ENCODE measurements at places on chromosomes 5 and 9.

DNA sequence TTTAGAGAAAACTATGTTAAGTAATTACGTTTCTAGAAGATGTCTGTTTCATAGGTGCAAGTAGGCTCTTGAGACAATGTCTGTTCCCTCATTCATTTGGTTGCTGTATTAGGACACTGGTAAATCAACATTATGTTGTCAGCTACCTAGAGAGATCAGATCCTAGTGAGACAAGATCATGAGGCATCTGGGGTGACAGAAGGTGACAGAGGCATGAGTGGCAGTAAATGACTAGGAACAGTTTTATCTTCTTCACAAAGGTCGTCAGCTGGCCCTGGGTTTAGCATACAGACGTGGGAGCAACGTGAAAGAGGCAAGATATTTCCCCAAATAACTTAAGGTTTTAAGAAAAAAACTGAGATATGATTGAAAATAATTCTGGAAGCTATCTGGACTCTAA, 1926.3 kb upstream of the WWC1 start:
- no peak for DNase-seq

- DNase-seq: no peak
Observed at GRCh38 chr5:111557686-111558085, 45.4 kb upstream of the STARD4 start.

- no peak for DNase-seq
Observed at GRCh38 chr5:126009566-126009965, 413.6 kb upstream of the GRAMD2B start.

DNA sequence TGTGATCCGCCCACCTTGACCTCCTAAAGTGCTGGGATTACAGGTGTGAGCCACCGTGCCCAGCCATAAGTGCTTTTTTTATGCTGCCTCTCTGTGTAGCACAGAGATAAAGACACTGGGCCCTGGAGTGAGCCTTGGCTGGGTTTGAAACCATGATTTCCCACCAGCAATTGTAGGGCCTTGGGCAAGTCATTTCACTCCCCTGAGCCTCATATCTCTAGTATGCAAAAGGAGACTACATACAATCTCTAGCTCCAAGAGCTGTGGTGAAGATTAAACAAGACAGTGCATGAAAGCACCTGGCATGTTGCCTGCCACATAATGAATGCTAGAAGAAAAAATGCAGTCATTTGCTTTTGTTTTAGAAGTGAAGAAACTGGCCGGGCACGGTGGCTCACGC, 3.9 kb downstream of the FABP6 start:
- no peak for DNase-seq

DNA sequence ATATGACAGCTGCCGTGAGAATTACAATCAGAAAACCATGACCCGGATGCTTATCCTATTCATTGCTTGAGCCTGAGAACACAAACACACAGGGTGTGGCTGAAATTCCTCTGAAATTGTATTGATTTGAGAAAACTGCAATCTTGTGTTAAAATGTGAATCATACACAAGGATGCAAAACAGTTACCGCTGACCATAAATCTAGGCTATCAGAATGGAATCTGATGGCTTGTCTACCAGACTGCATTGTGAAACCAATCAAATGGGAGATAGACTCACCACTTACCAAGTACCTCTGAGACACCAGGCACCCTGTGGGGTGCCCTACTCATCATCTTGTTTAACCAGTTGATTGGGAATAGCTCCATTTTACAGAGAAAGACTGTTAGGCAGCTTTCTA, 188.7 kb upstream of the MSX2 start:
- no peak for DNase-seq

GRCh38 chr5:6551287-6551954, 81.4 kb downstream of the NSUN2 start:
- DNase-seq: no peak

- DNase-seq: no peak
Observed at GRCh38 chr9:72457366-72457765, 64.0 kb upstream of the TMC1 start.

DNA sequence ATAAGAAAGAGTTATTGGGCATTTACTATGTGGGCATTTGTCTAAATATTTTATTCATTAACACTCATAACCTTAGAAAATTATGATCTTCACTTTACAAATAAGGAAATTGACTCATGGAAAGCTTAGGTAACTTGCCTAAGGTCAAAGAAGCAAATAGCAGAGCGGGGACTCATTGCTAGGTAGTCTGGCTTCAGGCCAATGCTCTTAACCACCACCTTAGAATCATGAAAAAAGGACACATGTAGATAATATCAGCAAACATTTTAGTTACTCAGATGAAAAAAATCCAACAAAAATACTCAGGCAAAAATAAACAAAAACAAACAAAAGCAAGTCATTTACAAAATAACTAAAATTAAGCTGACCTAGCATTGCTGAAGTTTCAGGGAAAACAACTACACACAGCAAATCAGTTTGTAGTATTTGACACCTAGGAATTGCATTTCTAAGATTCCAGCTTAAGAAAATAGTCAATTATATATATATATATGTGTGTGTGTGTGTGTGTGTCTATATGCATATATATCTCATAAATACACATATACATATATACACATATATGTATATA, 166.0 kb downstream of the HMHB1 start:
- DNase-seq: no peak

- DNase-seq: no peak
Observed at GRCh38 chr5:88049737-88050136, 218.9 kb downstream of the TMEM161B start.

DNA sequence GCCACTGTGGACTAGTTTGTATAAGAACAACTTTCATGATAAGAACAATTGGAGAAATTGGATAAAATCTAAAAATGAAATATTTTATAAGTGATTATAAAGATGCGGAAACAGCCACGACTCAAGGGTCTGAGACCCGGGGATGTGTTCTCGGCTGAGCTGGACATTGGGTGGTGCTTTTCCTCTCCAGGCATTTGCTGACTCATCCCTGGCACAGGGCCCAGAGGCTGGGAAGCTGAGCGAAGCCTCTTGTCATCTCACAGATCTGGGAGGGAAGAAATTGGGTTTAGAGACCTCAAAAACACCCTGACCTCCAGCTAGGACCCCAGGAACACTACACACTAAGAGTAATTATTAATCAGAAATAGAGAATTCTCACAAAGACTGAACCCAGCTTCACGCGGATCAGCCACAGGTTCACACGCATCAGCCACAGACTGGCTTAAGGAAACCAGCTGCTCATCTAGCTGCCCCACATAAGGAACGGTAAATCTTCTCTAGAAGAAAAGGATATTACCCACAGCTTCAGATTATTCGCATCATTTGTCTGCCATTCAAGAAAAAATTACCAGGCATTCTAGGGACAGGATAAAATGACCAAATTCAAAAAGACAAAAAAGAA, 2.8 kb upstream of the OR2V1 start:
- peak; percentile 36 for DNase-seq

- DNase-seq: no peak
Observed at GRCh38 chr5:30446456-30446855, 747.0 kb upstream of the CDH6 start.

DNA sequence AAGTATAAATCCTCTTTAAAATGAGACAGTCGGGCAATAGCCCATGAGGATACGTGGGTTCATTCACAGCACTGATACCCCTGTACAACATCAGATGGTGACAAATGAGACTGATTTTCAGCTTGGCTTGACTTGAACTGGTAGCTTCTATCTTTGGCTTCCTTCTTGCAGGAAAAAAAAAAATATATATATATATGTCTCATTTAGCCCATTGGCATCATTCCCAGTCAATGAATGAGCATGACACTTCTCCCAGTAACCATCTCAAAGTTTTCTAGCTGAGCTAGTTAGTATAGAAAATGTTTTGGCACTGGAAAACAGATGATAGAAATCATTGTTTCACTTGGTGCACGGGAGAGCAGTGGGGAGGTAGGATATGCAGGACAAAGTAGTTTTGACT, 222.5 kb upstream of the TAS2R1 start:
- no peak for DNase-seq

- DNase-seq: no peak
Observed at GRCh38 chr5:989961-990530, 18.6 kb upstream of the NKD2 start.

DNA sequence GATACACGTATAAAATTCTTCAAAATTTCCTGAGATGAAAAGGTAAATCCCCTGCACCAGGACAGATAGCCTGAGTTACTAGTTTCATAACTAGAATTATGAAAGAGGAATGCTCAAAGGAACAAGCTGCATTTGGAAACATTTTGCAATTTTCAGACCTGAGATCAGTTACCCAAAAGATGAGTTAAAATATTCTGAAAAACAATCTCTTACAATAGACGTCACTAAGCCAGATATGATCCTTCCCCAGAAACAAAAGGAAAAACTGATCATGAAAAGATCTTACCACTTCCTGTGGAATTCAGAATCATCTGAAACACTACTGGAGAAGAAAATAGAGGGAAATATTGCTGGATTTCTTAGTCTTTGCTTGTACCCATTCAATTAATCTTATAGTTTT, 204.7 kb downstream of the ARRDC3 start:
- DNase-seq: no peak

DNA sequence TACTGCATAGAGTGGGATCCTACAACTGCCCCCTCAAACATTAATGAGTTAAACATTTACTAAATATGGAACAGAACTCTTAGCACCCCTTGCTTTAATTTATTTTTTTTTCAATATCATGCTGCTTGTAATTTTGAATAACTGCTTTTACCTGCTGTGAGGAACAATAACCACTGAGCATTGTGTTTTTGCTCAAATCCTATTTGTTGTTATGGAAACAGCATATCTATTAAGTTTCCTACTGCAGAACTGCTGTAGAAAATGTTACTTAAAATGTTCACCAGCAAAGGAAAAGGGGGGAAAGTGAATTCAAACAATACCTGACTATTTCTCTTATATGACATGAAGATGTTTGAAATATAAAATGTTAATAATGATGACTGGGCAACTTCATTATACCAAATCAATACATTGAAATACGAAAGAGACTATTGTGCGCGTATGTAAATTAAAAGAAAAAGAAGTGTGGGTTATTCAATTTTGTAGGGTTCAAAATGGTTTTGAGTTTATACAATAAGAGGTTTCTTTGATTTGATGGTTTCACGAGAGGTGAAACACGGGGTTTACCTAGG, 1043.8 kb upstream of the NUDT12 start:
- no peak for DNase-seq
